Neural crest cell (in vitro differentiated cells): ENCODE measurements at places on chromosomes 4 and X. TPM values are rescaled to one million over a fixed set of nuclear protein-coding genes. Genes with fewer than 3 reads are reported as not detected.
A peak's percentile ranks its signal among the peaks of the same experiment; 100 is the strongest.

DNA sequence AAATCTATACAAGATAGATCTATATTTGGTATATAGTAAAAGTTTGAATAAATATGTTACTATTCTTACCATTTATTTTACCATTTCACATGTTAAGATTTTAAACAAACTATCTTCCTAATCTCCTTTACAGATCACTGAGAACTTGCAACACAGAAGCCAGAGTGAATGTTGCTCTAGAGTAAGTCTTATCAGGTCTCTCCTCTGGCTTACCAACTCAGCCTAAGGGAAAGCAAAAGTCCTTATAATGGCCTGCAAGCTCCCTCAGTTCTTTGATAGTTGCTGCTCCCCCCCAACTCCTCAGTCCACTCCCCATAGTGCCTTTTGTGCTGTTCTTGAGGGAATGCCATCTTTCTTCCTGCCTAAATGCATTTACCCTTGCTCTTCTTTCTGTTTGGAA, 25.7 kb upstream of the SLC7A11 start:
- H3K27ac ChIP-seq = peak overlapping the region; percentile 6
- no peak for DNase-seq
- no peaks in the 10 kb centered on the region for H3K27me3 ChIP-seq
- H3K4me1 ChIP-seq = peaks cover 9% of the 10 kb centered on the region
- no peak overlapping the region for H3K4me3 ChIP-seq

GRCh38 chr4:24472161-24472510, 112.2 kb downstream of the DHX15 start:
- no peak for DNase-seq
- H3K36me3 ChIP-seq = no peaks in the 10 kb centered on the region
- peaks cover 33% of the 10 kb centered on the region for H3K4me1 ChIP-seq
- H3K27ac ChIP-seq = no peak overlapping the region
- peaks cover 79% of the 10 kb centered on the region for H3K27me3 ChIP-seq
- H3K4me3 ChIP-seq = peak overlapping the region; percentile 97

GRCh38 chr4:108556166-108556565, 64.2 kb upstream of the RPL34 start:
- H3K27ac ChIP-seq = no peak overlapping the region
- no peaks in the 10 kb centered on the region for H3K36me3 ChIP-seq
- no peak overlapping the region for H3K4me3 ChIP-seq
- peaks cover 9% of the 10 kb centered on the region for H3K4me1 ChIP-seq
- H3K27me3 ChIP-seq = peaks cover 17% of the 10 kb centered on the region

- no peak overlapping the region for H3K4me3 ChIP-seq
- DNase-seq = no peak
- H3K27ac ChIP-seq = no peak overlapping the region
- no peaks in the 10 kb centered on the region for H3K36me3 ChIP-seq
- H3K4me1 ChIP-seq = peaks cover 13% of the 10 kb centered on the region
These were observed 177.9 kb upstream of the STK26 start for GRCh38 chrX:131845201-131845600.

OTUD6A gene
- not detected in 2 replicates for total RNA-seq

GRCh38 chr4:79576429-79576753, 168.4 kb upstream of the GK2 start:
- DNase-seq = peak; percentile 9
- no peak overlapping the region for H3K4me3 ChIP-seq
- no peak overlapping the region for H3K27ac ChIP-seq
- H3K36me3 ChIP-seq = no peaks in the 10 kb centered on the region
- H3K27me3 ChIP-seq = no peaks in the 10 kb centered on the region

DNA sequence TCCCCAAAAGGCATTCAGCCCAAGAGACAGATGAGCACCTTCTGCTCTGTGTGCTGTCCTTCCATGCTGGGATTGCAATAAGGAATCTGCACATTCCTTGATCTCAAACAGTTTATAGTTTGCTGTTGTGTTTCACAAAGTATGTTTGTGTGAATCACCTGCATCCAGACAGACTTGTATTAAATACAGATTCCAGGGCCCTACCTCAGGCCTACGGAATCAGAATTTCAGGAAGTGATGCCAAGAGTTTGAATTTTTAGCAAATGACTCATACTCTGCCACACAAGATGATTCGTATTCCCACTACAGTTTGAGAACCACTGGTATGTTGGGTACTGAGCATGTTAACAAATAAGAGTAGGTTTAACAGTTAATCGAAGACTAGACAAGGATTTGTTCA, 7.0 kb downstream of the VAMP7 start:
- DNase-seq = no peak
- H3K36me3 ChIP-seq = peaks cover 6% of the 10 kb centered on the region
- H3K27me3 ChIP-seq = no peaks in the 10 kb centered on the region
- no peak overlapping the region for H3K27ac ChIP-seq

DNA sequence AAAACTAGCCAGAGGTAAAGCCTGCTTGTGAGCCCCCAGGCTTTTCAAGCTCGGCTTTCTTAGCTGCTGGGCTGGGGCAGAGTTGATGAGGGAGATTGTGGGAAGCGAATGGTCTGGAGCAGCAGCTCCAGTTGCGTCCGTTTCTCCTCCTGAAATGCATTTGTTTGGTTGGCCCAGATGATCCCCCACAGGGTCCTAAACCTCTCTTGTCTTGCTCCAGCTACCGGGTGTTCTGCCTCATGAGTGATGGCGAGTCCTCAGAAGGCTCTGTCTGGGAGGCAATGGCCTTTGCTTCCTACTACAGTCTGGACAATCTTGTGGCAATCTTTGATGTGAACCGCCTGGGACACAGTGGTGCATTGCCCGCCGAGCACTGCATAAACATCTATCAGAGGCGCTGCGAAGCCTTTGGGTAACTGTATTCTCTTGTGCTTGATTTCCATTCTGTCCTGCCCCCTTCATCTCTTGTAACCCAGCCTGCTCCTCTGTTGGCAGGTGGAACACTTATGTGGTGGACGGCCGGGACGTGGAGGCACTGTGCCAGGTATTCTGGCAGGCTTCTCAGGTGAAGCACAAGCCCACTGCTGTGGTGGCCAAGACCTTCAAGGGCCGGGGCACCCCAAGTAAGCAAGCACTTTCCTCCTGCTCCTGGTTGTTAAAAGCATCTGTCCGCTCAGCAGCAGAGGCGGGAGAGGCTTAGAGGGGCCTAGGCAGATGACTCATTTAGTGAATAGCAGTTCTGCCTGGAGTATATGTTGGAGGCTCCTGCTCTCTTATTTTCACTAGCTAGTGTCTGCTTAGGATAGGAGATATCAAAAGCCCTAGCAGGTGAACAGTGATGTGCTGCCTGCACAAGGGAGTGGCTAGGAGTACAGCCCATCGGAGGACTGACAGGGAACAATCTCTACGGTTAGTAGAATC, 15.3 kb downstream of the TKTL1 start:
- H3K27ac ChIP-seq = peak overlapping the region; percentile 40
- no peaks in the 10 kb centered on the region for H3K36me3 ChIP-seq
- H3K4me1 ChIP-seq = peaks cover 24% of the 10 kb centered on the region
- no peak overlapping the region for H3K4me3 ChIP-seq
- H3K27me3 ChIP-seq = no peaks in the 10 kb centered on the region
- no peak for DNase-seq

ASB9 gene
- 0.28 TPM in 1 of 2 replicates, not detected in the other for total RNA-seq

NSUN7 gene
- total RNA-seq = 4.4 and 4.7 TPM in 2 replicates

PLK4 gene
- 49.6 and 54.4 TPM in 2 replicates for total RNA-seq

GRCh38 chr4:128384091-128384520, 96.5 kb upstream of the PGRMC2 start:
- DNase-seq = no peak
- H3K4me3 ChIP-seq = no peak overlapping the region
- H3K4me1 ChIP-seq = peaks cover 5% of the 10 kb centered on the region
- H3K36me3 ChIP-seq = peaks cover under 1% of the 10 kb centered on the region
- no peaks in the 10 kb centered on the region for H3K27me3 ChIP-seq

DNA sequence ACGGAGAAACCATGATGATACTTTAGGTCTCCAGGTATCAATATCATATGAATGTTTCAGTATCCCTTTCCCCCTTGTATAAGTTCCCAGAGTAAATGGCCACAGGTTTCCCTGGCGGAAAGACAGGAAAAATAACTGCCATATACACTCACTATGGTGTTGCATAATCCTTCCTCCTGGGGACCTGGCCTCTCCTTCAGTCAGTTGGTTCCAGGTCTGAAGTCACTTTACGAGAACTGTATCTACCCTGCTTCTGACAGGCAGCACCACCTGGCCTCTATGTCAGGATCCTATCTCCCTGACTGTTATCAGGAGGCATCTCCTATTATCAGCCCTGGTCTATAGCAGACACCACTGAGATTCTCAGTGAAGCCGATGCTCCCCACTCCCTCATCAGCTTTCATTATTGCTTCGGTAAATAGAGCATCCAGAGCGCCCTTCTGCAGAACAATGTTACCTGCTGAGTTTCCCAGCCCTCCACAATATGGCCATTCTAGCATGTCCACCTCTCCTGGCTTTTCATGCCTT, 22.6 kb downstream of the HAUS3 start:
- H3K4me1 ChIP-seq = peaks cover 4% of the 10 kb centered on the region
- H3K27me3 ChIP-seq = no peaks in the 10 kb centered on the region
- no peak for DNase-seq
- H3K36me3 ChIP-seq = no peaks in the 10 kb centered on the region
- H3K27ac ChIP-seq = no peak overlapping the region
- H3K4me3 ChIP-seq = no peak overlapping the region

- no peaks in the 10 kb centered on the region for H3K27me3 ChIP-seq
- peaks cover 18% of the 10 kb centered on the region for H3K4me1 ChIP-seq
- no peak overlapping the region for H3K4me3 ChIP-seq
- H3K27ac ChIP-seq = no peak overlapping the region
- H3K36me3 ChIP-seq = peaks cover 4% of the 10 kb centered on the region
These were observed 22.7 kb downstream of the SH3KBP1 start for GRCh38 chrX:19864736-19865135.

DNA sequence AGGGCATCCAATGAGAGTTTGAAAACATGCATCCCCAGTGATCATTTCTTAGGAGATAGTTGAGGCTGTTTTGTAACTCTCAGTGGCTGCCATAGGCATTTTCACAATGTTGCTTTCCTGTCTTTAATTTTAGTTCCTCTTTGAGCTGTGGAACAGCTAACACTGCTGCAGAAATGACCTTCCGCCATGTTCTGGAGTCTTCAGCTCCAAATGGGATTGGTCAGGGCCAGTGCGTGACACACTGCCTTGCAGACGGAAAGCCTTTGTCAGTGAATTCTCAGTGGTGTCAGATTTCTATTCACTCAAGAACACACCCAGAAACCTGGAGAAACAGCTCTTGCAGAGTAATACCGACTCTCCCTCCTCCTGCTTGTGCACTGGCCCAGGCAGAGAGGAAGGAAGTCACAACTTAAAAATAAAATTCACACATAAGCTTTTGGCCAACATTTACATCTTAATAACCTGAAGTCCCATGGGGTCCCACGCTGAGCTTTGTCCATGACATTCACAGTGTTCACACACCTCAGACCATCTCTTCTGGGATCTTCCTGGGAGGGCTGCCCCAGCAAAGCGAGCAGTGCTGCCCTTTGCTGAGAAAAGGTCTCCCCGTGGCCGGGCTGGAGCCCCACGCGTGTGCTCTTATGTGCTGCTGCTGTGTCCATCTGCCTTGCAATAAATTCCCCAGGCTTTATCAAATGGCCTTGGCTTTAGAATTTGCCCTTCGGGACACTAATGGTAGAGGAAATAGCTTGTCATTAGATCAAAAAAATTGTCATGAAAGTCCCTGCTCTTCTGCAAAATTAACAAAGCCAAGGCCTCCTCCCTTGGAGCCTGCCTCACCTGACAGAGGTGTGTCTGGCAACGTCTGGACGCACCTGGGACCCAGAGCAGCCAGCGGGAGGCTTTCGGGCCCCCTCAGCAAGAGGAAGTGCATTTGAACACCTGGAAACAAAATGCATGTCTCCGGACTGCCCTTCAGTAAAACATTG, 126.8 kb downstream of the IRF2 start:
- H3K4me3 ChIP-seq = peak overlapping the region; percentile 52
- peak; percentile 8 for DNase-seq
- H3K36me3 ChIP-seq = no peaks in the 10 kb centered on the region
- H3K27ac ChIP-seq = peak overlapping the region; percentile 83

- H3K36me3 ChIP-seq = no peaks in the 10 kb centered on the region
- no peaks in the 10 kb centered on the region for H3K27me3 ChIP-seq
- peaks cover 25% of the 10 kb centered on the region for H3K4me1 ChIP-seq
- no peak overlapping the region for H3K4me3 ChIP-seq
These were observed 105.4 kb downstream of the ANXA3 start for GRCh38 chr4:78656968-78657445.

DNA sequence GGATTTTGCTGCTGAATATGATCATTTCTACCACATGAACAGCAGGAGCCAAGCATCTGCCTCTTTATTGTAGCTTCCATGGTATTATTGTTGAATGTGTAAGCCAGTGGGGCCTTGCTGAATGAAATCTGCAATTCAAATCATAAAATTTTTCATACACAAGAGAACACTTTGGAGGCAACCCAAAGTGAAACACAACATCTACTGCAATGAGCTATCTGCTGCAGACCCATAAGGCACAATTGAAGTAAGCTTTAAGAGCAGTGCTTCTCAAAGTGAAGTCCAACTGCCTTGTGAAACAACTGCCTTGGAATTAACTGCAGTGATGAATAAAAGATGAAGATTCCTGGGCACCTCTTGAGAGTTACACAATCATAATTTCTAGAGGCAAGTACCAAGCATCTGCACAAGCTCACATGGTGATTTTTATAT, 626.3 kb upstream of the INTU start:
- H3K27ac ChIP-seq = no peak overlapping the region
- DNase-seq = no peak
- H3K4me3 ChIP-seq = no peak overlapping the region
- peaks cover 8% of the 10 kb centered on the region for H3K4me1 ChIP-seq

DNA sequence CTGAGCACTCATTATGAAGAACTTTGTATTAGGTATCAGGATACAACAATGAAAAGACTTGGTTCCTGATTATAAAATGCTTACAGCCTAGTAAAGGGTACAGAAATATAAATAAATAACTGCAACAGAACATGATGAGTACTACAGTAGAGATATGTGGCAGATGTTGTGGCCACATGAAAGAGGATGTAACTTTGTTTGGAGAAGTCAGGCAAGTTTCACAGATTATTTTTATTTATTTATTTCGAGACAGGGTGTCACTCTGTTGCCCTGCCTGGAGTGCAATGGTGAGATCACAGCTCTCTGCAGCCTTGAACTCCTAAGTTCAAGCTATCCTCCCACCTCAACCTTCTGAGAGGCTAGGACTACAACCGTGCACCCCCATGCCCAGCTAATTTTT, 15.8 kb upstream of the UBE2K start:
- H3K27ac ChIP-seq = no peak overlapping the region
- H3K4me1 ChIP-seq = peaks cover 4% of the 10 kb centered on the region
- H3K36me3 ChIP-seq = no peaks in the 10 kb centered on the region
- DNase-seq = no peak
- no peak overlapping the region for H3K4me3 ChIP-seq
- peaks cover 3% of the 10 kb centered on the region for H3K27me3 ChIP-seq

- H3K4me3 ChIP-seq = no peak overlapping the region
- H3K36me3 ChIP-seq = no peaks in the 10 kb centered on the region
- no peak for DNase-seq
- no peak overlapping the region for H3K27ac ChIP-seq
- no peaks in the 10 kb centered on the region for H3K27me3 ChIP-seq
- H3K4me1 ChIP-seq = peaks cover 9% of the 10 kb centered on the region
These were observed 24.0 kb downstream of the RPA4 start for GRCh38 chrX:96907516-96908272.

DNA sequence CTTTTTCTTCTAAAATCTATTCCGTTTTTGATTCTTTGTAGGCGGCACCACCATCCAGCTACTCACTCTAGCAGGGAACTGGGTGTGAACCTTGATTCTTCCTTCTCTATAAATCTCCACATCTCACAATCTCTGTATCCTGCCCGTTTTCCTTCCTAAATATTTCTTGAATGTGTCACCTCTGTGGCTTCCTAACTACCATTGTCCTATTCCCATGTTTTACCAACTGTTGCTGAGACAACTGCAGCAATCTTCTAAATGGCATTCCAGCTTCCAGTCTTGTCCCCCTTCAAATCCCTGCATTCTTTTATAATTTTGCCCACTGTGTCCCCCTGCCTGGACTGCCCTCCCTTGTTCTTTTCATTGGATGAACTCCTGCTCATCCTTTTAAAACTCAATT, 641.3 kb downstream of the RPA4 start:
- no peak for DNase-seq
- no peak overlapping the region for H3K27ac ChIP-seq
- no peaks in the 10 kb centered on the region for H3K27me3 ChIP-seq
